Activated CD8-positive, alpha-beta memory T cell treated with anti-CD3 and anti-CD28 coated beads for 4 hours (primary cell): ENCODE measurements at places on chromosomes 7 and 10.

- no peak for DNase-seq
Observed at GRCh38 chr7:75840029-75840428, 26.4 kb upstream of the CCL24 start.

GRCh38 chr7:13551503-13551902, 438.0 kb downstream of the ETV1 start:
- no peak for DNase-seq

DNA sequence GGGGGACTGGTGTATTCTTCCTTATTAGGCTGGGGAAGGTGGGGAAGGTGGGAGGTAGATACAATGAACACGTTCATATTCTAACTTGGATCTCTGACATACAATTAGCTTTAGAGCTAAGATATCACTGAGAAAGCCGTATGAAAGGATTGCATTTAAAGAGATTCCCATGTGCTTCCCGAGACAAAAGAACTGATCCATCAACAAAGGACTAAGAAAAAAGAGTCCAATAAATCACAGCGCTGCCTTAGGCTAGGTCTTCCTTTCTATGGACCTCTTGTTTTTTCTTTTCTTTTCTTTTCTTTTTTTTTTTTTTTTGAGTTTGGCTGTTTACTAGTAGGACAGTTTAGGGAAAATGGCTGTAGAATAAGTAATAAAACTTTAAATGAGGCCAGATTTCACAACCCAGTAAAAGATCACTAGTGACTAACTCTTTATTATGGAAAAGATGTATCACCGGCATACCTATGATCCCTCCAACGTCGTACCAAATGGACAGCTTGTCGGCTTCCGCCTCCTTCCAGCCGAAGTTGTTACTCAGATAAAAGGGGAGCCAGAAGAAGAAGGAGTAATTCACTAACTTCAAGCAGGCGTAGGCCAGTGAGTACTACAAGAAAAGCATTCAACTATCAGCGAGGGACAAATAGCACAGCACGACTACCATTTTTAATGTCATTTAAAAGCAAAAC, 50.0 kb downstream of the SLC37A3 start:
- no peak for DNase-seq

- no peak for DNase-seq
Observed at GRCh38 chr10:93097386-93097785, 23.7 kb downstream of the CYP26A1 start.

- DNase-seq, result no peak
Observed at GRCh38 chr10:52491246-52491995, 177.3 kb downstream of the DKK1 start.

DNA sequence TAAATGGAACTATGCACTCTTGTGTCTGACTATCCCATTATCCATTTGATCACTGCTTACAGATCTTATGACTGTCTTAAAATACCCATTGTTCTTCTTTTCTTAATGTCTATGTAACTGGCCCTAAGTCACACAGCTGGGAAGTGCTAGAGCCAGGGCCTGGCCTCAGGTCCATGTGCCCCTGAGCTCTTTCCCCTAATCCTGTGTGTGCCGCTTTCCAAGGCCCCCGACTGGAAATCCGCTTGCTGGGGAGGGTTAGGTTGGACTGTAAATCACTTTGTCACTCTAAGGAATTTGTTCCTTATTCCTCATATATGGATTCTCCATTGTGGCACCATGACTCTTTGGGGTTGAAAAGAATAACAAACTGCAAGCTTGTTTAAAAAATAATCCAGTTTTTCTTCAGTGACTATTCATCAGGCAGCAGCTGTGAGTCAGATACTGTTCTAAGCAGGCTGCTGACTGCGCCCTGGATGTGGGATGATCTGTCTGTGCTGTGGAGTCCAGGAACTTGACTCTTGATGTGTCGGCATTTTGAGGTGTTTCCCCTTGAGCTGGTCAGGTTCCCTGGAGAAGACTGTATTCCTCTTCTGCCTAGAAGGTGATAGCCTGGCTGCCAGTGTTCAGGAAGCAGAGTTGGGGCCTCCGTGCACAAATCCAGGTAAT, 236.3 kb downstream of the SDK1 start:
- DNase-seq, result no peak

- no peak for DNase-seq
Observed at GRCh38 chr7:625376-625971, 101.0 kb upstream of the DNAAF5 start.

DNA sequence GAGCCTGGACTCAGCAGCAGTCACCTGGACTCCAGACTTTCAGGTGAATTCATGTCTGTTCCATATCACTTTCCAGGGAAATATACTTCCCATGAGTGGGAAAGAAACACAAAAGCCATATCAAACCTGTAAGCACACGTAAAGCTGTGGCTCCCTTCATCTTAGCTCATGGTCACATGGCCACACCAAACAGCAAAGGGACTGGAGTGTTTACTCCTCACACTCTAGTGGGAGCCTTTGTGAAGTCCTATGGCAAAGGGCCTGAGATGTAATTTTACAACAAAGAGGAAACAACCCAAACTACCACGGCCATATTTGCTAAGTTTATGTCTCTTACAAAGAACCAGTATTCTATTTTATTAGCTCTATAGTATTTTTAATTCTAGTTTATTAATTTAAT, 16.3 kb downstream of the SFTPA1 start:
- DNase-seq, result no peak

- DNase-seq, result no peak
Observed at GRCh38 chr7:4681218-4681851, 760 bp upstream of the FOXK1 start.

DNA sequence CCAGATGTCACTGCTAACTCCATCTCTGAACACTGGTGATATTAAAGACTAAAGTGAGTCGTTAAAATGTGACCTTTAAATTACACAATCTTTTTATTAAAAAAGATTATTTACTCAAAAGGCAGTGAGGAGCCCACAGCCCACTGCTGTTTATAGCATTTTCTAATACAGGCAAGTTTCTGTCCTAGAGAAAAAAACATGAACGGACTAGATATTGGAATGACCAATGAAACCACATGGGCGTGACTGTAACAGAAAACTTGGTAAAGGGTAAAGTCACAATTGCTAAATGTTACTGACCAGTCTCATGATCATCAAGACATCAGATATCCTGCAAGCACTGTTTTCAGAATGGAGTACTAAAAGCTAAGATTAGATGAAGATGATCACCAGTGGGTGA, 78.7 kb downstream of the FEZF1 start:
- DNase-seq, result no peak

DNA sequence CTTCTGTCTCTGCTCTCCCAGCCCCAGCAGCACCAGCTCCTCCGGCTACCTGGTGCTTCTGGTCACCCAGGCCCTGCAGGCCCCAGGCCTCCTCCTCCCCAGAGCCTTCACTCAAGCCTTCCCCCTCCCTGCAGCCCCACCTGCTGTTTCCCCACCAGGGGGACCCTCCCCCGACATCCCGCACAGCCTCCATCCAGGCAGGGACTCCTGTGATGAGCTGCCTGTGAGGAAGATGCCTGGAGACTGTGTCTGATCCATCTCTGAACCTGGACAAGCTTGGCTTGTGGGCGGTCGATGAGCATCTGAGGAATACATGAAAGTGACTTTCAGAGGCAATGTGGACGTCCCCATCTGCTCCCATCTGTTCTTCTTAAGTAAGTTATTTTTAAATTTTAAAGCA, 45.0 kb downstream of the RAMP3 start:
- no peak for DNase-seq

GRCh38 chr10:112092519-112092918, 91.0 kb downstream of the GPAM start:
- no peak for DNase-seq

DNA sequence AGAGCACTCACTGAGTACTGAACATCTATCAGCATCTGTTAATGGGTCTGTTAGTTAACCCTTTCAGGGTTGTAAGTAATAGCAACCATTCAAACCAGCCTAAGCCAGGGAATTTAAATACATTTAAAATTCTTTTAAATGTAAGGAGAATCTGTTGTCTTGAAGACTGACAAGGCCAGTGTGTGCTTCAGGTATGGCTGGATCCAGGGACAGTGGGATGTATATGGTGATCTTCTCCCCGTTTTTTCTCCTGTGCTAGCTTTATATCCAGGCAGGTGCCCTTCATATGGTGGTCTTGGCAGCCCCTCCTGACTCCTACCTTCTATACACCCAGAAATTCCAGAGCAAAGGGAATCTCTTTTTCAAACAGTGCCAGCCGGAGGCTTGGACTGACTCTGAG, 46.6 kb upstream of the DAGLB start:
- no peak for DNase-seq

DNA sequence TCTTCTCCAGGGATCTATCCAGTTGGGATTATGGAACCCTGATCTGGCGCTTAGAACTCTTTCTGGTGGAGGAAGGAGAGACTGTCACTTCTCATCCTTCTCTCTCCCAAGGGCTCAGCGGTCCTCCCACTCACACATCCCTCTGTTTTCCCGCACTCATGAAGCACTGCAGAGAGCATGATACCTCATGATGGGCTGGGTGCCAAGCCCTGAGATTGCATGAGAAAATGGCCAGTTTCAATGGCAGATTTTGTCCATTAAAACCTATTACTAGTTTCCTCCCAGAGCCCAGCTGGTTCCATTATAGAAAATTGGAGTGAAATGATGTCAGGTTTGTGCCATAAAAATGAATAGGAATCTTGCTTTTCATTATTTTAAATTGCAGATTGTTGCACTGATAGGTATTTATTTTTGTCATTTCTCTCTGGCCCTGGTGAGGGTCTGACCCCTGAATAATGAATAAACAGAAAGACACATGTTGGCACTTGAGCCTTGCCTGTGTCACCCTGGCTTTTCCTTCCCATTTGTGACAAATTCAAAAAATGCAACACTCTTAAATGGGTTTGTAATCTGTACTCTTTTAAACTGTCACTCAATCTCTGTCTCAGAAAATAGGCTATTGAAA, 1151.1 kb downstream of the TYW1 start:
- DNase-seq, result no peak

- DNase-seq, result no peak
Observed at GRCh38 chr10:83469728-83470331, 669.5 kb upstream of the GHITM start.

GRCh38 chr7:87337331-87337730, 8.1 kb upstream of the CROT start:
- no peak for DNase-seq

GRCh38 chr7:91020636-91021385, 243.4 kb upstream of the FZD1 start:
- DNase-seq, result no peak

DNA sequence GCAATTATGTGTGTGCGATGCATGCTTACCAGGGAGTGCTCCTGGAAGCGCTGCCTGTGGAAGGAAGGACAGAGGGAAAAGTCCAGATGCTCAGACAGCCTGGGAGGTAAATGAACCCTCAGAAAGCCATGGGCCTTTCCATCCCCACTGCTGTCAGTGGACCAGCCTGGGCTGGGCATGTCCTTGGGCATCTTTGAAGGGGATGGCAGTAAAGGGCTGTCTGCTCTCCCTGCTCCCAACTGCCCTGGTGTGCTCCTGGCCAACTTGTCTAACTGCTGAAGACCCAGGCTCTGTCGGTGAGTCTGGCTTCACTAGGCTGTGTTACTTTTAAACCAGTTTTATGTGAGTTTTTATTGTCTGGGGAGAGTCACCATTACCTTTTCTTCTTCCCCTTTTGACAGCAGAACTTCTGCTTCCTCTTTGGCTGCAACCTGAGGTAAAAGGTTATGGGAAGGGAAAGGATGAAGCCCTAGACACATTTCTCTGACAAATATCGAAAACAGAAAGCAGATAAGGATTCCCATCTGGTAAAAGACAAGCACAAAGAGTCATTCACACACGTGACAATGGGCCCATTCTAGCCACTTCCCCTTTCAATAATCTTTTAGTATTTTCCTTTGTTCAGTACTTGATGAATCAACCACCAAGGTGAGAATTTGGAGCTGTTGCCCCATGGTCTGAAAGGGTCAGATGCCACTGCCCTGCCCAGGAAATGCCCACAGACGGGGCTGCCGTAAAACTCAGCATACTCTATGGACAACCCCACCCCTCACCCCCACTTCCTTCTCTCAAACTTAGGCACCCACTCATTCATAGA, 27.6 kb upstream of the PIK3AP1 start:
- no peak for DNase-seq

DNA sequence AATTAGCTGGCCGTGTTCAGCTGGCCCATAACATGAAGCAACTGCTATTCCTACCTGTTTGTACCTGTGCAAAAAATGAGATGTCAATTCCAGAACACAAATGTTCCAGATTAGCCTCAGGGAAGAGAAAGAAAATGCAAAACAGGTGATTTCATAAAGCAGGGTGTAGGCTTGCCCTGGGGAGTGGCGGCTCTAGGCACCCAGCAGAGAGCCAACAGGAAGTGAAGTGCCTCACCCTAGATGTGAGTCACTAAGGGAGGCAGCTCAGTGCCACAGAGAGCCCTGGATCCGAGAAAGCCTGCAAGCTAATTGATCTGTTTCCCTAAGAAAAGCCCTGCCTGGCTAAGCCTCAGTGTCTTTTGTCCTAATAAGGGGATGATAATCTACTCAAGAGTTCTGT, 240.0 kb downstream of the ARHGAP21 start:
- no peak for DNase-seq

DNA sequence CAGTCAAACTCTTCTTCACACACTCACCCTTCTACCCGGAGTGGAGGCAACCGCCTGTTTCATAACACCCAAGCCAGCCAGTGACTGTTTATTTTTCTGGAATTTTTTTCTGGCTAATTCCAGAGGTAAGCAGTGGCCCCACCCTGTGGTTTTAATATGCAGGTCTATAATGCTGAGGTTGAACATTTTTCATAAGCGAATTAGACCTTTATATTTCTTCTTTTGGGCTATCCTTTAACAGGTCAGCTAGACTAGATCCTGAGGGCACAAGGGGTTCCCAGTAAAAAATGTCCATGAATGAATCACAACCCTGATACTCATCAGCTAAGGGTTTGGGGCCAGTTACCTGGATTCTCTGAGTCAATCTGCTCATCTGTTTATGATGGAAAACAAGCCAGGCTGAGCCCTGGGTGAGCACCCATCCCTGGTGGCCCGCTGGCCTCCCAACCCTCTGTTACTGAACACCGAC, 76.2 kb downstream of the GRB10 start:
- no peak for DNase-seq

DNA sequence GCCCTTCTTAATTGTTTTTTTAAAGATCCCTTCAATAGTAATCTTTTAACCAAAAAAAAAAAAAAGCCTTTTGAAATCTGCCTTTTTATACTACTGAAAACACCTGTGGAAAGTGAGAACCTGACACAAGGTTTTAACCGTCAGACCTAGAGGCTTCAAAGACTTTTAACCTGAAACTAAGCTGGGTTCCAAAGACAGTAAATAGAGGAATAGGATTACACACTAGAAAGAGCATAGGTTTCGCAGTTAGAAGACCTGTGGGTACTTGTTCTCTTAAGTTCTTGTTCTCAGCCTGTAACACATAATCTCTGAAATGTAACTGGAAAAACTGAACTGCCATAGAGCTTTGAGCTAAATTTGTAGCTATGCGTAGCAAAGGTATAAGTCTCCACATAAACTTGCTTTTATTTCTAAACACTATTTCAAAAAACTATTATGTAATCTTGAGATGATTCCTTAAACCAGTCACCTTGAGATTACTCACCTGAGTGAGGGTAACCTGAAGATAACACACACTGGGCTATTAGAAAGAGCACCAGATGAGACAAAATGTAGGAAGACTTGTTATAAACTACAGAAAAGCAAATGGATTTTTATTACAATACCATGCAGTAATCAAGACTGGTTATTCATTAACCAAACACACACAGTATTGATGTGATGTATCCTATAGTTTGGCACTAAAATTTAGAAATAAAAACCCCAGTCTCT, 196.6 kb upstream of the FRMD4A start:
- no peak for DNase-seq

GRCh38 chr10:15182540-15183207, 14.2 kb upstream of the NMT2 start:
- no peak for DNase-seq

- no peak for DNase-seq
Observed at GRCh38 chr7:44987996-44988395, 9.2 kb upstream of the MYO1G start.
